ENCODE measurements at places on chromosomes 5 and 9.

GRCh38 chr5:78758169-78758839 lies 109.7 kb upstream of the LHFPL2 start:
- no peak for DNase-seq

GRCh38 chr5:159819591-159820411 lies 96.5 kb upstream of the ADRA1B start:
- DNase-seq: no peak

DNA sequence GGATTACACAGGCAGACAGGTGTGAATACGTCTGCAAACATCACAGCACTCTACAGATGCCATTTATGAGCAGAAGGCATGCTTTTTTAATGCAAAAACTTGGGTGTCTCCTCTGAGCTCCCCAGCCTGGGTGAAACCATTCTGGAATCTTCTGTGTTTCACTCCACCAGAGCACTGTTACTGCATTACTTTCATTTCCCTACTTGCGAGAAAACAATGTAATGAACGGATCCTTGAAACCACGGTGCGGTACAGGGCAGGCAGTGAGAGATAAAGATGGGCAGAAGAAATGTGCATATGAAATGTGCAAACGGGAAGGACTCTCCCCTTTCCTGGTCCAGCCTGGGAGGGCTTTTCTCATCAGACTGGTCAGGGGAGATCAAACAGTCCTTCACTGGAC lies 584.3 kb upstream of the KLF4 start:
- DNase-seq: no peak

GRCh38 chr9:114525513-114525912 lies 20.2 kb upstream of the WHRN start:
- no peak for DNase-seq

DNA sequence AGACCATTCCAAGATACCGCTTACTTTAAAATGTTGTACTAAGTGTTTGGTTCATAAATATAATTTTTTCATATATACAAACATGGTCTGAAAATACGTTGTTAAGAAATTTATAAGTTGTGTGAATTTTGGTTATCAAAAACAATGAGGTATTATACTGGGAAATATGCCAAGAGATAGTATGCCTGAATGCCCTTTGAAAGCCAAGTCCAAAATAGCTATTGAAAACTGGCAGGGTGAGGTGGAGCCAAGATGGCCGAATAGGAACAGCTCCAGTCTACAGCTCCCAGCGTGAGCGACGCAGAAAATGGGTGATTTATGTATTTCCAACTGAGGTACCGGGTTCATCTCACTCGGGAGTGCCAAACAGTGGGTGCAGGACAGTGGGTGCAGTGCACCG lies 533.5 kb downstream of the ZNF608 start:
- no peak for DNase-seq

DNA sequence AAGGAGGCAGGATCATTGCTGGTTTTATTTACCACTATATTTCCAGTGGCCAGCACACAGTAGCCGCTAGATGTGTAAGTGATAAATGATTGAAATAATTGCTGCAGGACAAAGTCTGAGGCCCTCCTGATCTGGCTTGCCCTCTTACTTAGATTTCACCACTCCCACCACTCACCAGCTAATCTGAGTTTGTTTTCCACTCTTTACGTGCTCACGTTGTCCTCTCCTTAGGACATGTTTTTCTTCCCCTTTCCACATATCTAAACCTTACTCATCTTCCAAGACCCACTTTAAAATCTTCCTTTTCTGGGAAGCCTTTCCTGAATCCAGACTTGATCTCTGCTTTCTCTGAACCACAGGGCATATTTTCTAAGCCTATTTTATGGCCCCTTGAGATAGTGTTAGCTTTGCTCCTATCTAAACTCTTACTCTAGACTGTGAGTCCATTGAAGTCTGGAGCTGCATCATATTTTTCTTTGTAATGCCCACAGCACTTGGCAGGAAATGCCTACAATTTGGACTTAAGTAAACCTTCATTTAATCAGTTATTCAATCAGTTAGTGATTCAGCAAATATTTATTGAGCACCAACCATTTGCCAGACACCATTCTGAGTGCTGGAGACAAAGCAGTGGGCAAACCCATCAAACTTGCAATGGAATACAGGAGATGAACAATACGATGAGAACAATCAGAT lies 2.4 kb downstream of the TLR4 start:
- no peak for DNase-seq

GRCh38 chr5:6135977-6136376 lies 242.4 kb downstream of the MED10 start:
- no peak for DNase-seq

GRCh38 chr9:97979788-97980478 lies 3.2 kb upstream of the ANP32B start:
- DNase-seq: no peak

DNA sequence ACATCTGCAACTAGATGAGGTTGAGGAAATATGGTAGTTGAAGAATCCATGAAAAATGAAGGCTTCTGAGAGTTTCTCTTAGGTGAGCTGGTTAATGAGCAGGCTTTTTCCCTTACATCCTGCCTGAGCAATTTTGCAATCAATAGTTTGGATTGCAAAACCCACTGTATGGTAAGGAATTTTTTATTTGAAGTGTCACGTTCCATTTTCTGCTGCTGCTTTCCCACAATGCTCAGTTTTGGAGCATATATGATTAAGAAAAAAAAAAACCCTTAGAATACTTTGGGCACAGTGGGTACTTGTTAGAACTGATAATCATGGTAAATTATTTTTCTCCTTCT lies 144.2 kb downstream of the PCSK1 start:
- no peak for DNase-seq

- no peak for DNase-seq
Observed at GRCh38 chr9:105254226-105254625, 9.8 kb downstream of the SLC44A1 start.

DNA sequence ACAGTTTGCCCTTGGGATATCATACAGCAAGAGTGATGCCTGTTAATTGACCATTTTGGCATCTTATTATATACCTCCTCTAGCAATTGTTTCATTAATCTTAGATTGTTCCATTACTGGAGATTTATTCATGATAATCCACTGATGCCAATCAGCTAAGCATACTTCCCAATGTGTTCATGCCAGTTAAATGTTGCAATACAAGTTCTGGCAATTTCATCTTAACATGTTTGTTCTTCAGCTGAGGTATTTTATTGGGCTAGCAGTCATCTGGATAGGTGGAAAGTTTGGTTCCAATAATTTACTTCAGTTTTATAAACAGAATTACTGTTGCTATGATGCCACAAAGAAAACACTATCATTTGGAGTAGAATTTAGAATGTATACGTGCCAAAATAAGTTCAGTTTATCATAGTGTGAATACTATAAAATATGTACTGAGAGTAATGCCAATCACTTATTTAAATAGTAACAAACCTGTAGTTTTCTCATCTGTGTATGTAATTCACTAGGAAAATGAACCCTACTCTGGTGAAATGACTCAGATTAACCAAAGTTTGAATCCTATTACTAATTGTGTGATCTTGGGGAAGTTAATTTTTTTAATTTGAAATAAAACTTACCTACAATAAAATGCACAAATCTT lies 27.9 kb upstream of the IL31RA start:
- no peak for DNase-seq

GRCh38 chr5:72633041-72633445 lies 125.8 kb upstream of the ZNF366 start:
- no peak for DNase-seq

GRCh38 chr9:123871781-123872180 lies 58.1 kb downstream of the DENND1A start:
- peak; percentile 84 for DNase-seq

DNA sequence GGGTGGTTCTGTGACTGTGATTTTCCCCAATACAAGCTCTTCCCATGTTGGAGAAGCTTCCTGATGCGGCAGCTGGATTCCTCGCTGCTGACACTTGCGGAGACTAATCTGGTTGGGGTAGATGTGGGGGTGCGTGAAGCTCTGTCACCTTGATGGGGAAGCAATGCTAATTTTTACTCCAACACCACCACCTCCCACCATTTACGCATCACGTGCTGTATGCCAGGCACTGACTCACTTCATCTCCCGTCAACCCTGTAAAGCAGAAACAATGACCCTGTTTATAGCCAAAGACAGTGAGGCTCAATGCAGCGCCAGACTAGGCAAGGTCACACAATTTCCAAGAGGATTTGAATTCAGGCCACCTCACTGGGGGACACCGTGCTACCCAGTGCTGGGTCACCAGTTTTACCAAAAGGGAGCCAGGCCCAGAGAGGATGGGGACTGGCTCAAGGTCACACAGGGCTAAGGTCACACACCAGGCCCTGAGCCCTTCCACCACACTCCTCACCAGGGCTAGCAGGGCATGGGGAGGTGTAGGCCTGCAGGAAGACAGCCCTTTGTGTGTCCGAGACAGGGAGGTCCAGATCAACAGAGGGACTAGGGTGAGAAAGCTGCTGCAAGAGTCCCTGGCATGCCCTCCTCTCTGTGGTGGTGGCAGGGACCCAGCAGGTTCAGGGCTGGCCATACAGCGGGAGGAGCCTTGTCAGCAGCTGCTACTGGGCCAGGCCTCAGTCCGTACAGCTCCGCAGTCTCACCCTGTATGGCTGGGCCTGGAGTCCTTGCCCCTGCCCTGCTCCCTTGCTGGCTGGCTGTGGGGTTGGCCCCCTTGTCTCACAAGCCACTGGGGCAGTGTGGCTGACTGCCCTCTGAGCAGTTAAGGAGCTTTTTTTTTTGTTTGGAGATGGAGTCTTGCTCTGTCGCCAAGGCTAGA lies 3.3 kb downstream of the STKLD1 start:
- no peak for DNase-seq

GRCh38 chr9:72583370-72583769 lies 62.0 kb downstream of the TMC1 start:
- no peak for DNase-seq

DNA sequence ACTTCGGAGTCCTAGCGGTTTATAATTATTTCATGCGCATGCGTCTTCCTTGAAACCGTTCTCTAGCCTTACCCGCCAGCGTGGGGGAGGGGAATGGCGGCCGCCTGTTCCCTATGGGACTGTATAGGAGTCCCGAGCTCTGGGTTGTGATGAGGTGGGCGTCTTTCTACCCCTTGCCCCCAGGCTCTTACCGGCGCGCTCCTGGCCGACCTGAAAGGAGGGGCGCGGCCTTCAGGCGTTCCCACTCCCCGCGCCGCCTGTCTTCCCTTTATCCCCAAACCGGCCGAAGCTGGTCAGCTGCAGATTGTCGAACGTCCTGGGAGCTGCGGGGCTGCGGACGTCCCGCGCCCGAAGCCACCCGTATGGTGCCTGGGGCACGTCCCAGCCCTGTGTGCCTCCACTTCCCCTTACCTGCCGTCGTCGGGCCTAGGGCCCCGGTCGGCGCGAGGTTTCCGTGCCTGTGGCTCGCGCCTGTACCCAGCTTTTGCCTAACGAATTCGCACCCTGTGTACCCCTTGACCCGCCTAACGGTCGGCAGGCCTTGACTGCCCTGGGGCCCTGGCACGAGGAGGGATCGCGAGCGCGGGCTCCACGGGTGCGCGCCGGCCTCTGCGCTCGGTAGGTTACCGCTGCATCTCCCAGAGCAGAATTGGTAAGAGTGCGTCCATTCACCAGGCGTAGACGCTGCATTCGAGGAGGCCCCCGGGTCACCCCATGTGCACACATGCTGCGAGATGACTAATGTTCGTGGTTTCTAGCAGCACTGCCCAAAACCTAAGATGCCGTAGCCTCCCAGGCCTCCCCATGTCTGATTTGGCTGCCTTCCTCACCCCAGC lies 653 bp upstream of the HNRNPH1 start:
- peak; percentile 87 for DNase-seq

GRCh38 chr9:19232823-19233194 lies 2.3 kb downstream of the DENND4C start:
- DNase-seq: no peak

All from posterior cingulate gyrus (tissue), 11 donors.